Activated CD8-positive, alpha-beta memory T cell treated with anti-CD3 and anti-CD28 coated beads for 1 hour (primary cell): ENCODE measurements at places on chromosomes 7 and 10.

DNA sequence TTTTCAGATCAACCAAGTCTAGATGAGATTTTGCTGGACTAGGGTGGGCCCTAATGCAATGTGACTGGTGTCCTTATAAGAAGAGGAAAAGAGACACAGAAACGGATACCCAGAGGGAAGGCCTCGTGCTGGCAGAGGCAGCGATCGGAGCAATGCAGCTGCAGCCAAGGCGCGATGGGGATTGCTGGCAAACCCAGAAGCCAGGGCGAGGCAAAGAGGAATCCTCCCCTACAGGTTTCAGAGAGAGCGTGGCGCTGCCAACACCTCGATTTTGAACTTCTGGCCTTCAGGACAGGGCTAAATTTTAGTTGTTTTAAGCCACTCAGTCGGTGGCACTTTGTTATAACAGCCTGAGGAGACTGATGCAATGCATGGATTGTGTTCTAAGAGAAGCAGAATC, 157.1 kb upstream of the RHEB start:
- DNase-seq, result no peak

GRCh38 chr10:113089551-113089950, 139.5 kb downstream of the TCF7L2 start:
- no peak for DNase-seq

GRCh38 chr7:129911790-129912189, 41.0 kb downstream of the UBE2H start:
- DNase-seq, result no peak

GRCh38 chr10:103842605-103843004, 12.8 kb downstream of the SH3PXD2A start:
- no peak for DNase-seq

DNA sequence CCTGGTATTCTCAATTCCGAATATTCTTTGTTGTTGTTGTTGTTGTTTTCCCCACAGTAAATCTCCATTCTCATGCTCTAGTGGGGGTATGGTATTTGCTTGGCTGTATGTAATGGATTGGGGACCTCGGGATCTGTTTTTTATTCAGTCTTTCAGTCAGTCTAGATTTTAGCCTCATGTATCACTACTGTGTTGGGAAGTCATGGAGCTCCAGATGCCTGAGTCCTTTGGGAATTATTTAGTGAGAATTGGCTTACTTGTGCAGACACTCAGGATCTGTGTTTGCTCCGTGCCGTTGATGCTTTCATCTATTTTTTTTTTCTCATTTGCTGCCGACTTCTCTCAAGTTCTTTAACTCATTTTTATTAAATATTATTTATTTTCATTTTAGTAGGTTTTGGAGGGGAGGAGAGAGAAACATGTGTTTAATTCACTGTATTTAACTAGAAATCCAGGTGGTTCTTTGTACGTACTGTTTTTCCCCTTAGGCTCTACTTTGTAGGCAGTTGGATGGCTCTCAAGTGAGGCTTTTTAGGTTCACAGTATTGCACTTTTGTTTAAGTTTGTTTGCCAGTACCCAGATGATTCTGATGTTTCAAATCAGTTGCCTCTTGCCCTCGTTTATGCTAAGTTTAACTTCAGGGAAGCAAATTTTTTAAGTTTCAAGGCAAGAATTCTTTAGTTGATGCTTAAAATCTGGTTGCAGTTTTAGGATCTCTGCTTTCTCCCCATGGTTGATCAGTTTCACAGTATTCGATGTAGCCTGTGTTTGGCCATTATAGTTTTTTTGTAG, 36.9 kb downstream of the ZNRF2 start:
- no peak for DNase-seq

GRCh38 chr7:37061849-37062559, 337.7 kb upstream of the AOAH start:
- DNase-seq, result no peak

DNA sequence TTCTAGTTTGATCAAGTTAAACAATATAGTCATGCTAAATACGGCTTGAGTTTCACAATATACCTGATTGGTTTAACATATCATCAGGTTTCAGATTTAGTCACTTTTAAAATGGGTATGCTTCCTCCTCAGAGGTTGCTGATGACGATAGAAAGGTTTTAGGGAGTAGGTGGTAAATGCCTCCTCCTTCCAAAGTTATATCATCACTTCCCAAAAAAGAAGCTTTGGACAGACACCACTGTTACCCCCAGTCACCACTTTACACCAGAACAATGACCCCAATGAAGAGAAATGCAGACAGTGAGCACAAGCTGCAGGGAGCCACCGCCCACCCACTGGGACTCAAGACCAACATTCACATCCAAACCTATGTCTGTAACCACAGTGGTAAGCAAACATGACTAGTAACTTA, 244.6 kb downstream of the SORCS1 start:
- no peak for DNase-seq
